ENCODE measurements at places on chromosomes 13 and 19.

- no peak for DNase-seq
Measured at GRCh38 chr19:367963-368629, 23.5 kb upstream of the MIER2 start.

GRCh38 chr13:67133476-67133875, 96.7 kb downstream of the PCDH9 start:
- no peak for DNase-seq

GRCh38 chr13:32261567-32261966, 53.6 kb downstream of the ZAR1L start:
- no peak for DNase-seq

GRCh38 chr19:53945441-53945840, 17.3 kb upstream of the CACNG8 start:
- no peak for DNase-seq
